ENCODE measurements at places on chromosomes 13 and 19. TPM values are rescaled to one million over a fixed set of nuclear protein-coding genes. Genes with fewer than 3 reads are reported as not detected.

- peaks cover 16% of the 10 kb centered on the region for H3K4me1 ChIP-seq
- H3K27me3 ChIP-seq: peaks cover 41% of the 10 kb centered on the region
- peak; percentile 70 for DNase-seq
- H3K27ac ChIP-seq: no peak within 1 kb of the TSS
These were observed at the start of gene APLP1 for GRCh38 chr19:35868172-35868822. TSS of gene APLP1 (plus strand) at chr19:35868574. CDS start at chr19:35868637, 63 bp downstream.

WDR87 gene
- not detected for total RNA-seq

KIR2DL3 gene
- total RNA-seq: not detected

ZNF837 gene
- 1.7 TPM for total RNA-seq

TUBA3C gene
- not detected for total RNA-seq

CEACAM1 gene
- total RNA-seq: 3.6 TPM

DNA sequence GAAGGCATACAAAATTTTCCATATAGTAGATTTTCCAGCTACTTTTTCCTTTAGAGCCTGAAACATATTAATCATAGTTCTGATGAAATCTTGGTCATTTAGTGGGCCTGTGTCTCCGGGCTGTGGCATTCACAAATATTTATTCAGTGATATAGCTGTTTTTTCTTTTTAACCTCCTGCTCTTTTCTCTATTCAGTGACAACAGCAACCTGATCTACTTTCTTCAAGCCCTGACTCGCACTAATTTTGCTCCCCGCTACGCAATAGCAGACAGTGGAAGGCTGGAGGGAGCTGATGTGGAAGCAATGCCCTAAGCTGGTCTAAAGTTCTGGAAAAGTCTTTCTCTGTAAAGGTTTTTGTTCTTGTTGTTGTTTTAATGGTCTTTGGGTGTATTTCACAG is 289.7 kb downstream of the SLITRK6 start:
- H3K4me1 ChIP-seq: no peaks in the 10 kb centered on the region
- no peaks in the 10 kb centered on the region for H3K27me3 ChIP-seq

EFNB2 gene
- 0.07 TPM for total RNA-seq

PLPPR3 gene
- not detected for total RNA-seq

GRCh38 chr19:35458731-35459391 is 10.8 kb downstream of the FFAR2 start:
- H3K4me1 ChIP-seq: peaks cover 27% of the 10 kb centered on the region
- no peaks in the 10 kb centered on the region for H3K36me3 ChIP-seq
- no peak overlapping the region for H3K4me3 ChIP-seq
- DNase-seq: no peak
- H3K27me3 ChIP-seq: no peaks in the 10 kb centered on the region

IL11 gene
- total RNA-seq: not detected

DNA sequence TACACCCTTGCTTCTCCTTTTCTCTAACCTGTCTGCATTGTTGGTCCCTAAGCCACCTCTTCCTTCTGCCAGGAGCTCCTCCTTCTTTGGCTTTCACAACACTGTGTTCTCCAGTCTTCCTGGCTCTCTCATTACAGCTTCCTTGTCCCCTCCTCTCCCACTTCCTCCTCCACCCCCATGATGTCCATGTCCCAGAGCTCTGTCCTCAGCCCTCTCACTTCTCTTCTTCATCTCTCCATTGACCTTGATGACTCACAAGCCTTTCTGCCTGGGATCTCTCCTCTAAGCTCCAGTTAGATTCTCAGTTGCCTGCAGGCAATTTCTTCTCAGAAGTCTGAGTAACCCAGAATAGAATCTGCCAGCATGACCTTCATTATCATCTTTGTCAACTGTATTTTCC is 100.3 kb upstream of the WASF3 start:
- no peak overlapping the region for H3K27ac ChIP-seq
- DNase-seq: no peak
- no peaks in the 10 kb centered on the region for H3K4me1 ChIP-seq
- no peak overlapping the region for H3K4me3 ChIP-seq
- H3K36me3 ChIP-seq: no peaks in the 10 kb centered on the region
- peaks cover 8% of the 10 kb centered on the region for H3K27me3 ChIP-seq

DNA sequence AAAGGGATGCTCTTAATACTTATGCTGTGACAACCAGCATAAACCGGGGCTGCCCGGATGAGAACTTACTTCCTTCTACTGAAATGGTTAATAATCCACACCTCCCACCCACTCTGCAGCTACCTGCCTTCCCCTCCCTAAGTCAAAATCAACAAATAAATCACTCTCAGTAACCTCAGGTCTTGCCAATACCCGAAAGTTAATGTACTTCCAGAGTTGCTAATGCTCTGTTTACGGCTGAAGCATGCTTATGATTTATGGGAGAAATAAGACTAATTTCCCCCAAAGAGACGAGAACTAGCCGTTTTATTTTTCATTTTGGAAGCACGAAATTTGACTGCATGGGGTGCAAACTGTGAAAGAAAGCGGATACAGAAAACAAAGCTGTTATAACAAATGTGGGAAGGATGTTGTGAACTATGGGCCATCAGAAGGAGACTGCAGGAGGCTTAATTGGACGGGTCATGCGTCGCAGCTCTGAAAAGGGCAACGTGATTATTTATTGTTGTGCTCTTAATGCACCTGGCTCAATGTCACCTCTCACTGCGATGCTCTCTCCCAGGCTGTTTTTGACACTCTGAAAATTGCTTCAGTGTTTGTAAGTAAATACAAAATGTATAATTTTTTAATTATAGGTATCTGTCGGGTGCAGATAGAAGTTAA is 114.0 kb upstream of the SLC7A1 start:
- H3K27me3 ChIP-seq: no peaks in the 10 kb centered on the region
- no peak for DNase-seq
- H3K36me3 ChIP-seq: no peaks in the 10 kb centered on the region
- H3K4me3 ChIP-seq: no peak overlapping the region

- peak overlapping the region; percentile 3 for H3K4me3 ChIP-seq
- peaks cover 14% of the 10 kb centered on the region for H3K27me3 ChIP-seq
- H3K4me1 ChIP-seq: peaks cover 43% of the 10 kb centered on the region
- H3K27ac ChIP-seq: peak overlapping the region; percentile 59
- DNase-seq: no peak
- no peaks in the 10 kb centered on the region for H3K36me3 ChIP-seq
These were observed 175.1 kb downstream of the ITGBL1 start for GRCh38 chr13:101627556-101627943.

DNA sequence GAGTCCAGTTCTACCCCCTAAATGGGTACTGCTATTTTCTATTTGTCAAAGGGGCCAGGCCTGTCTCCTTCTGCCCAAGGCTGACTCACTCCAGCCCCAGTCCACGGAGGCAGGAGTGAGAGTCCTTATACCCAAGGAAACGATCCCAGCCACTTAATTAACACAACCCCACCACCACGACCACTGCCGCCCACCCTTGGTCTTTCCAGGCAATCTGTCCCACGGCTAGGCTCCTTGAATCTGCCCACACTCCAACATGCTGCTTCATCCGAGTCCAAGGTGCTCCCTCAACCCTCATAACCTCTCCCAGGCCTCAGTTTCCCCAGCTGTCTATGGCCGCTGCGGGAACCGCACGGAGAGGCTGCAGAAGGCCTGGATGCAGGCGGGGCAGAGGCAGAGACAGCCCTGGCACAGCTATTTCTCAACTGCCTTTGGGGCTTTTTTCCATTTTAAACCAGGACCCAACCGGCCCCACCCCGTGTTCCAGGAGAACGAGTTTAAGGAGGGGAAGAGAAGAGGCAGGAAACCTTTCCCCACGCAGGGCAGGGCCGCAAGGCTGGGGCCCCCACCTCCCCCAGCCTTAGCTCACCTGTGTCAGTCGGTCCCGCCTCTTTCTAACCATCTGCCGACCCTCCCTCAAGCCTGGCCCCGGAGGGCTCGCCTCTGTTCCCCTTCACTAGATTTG is 746 bp downstream of the RAB3D start:
- H3K27me3 ChIP-seq: no peaks in the 10 kb centered on the region
- peaks cover 17% of the 10 kb centered on the region for H3K4me1 ChIP-seq
- peak overlapping the region; percentile 79 for H3K4me3 ChIP-seq
- H3K27ac ChIP-seq: no peak overlapping the region
- no peak for DNase-seq

Measured in activated naive CD4-positive, alpha-beta T cell treated with anti-CD3 and anti-CD28 coated beads for 36 hours (primary cell).